ENCODE measurements at places on chromosomes 1 and 21.

GRCh38 chr21:35525443-35525842 lies 476.3 kb upstream of the RUNX1 start:
- DNase-seq: no peak

- no peak for DNase-seq
These were observed 56.5 kb downstream of the CAMSAP2 start for GRCh38 chr1:200795156-200795555.

GRCh38 chr1:218514689-218515088 lies 169.6 kb downstream of the TGFB2 start:
- DNase-seq: no peak

- DNase-seq: no peak
These were observed 3.0 kb downstream of the COL6A2 start for GRCh38 chr21:46100906-46101305.

DNA sequence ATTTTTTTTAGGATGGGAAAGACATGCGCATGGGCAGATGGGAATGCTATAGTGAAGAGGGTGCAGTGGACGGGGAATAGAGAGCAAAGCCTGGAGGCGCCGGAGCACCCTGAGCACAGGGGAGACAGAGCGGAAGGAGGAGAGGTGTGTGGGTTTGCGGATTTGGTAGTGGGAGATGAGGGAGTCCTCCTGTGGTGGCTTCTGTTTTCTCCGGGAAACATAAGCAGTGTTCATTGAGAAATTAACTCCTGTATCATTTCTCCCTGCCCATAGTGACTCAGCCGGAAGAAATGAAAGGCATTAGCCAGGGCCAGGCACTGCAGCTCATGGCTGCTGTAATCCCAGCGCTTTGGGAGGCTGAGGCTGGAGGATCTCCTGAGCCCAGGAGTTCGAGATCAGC lies 4.7 kb upstream of the PTPRF start:
- DNase-seq: no peak

GRCh38 chr21:42269386-42269785 lies 45.8 kb downstream of the TFF3 start:
- DNase-seq: no peak

DNA sequence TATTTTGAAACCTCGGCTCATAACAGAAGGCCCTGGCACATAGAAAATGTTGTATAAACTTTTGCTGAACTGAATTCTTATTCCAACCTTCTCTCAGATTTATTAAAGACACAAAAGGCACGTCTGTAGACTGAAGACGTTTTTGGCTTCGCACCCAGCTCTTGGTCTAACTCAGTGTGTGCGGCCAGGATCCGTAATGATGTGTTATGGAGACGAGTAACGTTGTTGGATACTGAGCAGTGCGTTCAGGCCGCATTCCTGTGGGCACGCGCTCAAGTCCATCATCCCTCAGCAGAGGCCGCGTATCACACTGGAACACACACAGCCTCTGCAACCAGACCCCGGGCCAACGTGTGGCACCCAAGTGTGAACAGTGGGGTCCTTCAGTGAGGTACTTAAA lies 154.8 kb upstream of the RAB4A start:
- DNase-seq: no peak

- DNase-seq: no peak
These were observed 36.9 kb upstream of the IFI16 start for GRCh38 chr1:158972841-158973240.

- DNase-seq: no peak
These were observed 22.0 kb upstream of the DNASE2B start for GRCh38 chr1:84376000-84376910.

DNA sequence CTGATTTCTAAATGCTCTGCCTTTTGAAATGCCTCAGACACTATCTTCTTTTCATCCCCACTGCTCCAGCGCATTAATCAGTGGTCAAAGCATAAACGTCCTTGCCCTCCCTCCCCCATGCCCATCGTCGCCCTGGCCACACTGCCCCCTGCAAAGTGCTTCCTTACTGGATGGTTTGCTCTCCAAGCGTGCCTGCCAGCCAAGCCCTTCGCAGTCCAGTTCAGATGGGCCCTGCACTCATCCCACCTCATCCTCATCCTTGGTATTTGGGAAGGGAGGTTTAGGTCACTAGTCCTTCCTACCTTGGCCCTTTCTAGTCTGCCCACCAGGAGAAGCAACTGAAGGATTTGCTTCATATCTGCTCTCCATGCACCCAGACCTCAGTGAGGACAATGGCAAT lies 3.1 kb downstream of the GJA4 start:
- no peak for DNase-seq

DNA sequence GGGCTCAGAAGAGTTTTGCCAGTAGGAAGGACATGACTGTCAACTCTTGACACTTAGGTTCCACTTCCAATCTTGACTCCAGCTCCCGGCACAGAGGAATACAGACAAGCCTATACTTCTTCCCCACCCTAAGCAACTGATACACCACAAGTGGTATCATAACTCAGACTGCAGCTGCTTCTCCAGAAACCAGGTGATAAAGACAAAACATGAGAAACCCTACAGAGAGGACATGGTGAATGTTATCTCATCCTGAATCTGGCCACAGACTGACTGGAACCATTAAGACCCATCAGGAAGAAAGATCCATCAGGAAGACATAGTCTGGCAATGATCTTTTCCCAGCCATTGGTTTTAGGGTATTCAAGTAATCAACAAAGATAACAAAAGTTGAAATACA lies 13.8 kb downstream of the PAXBP1 start:
- DNase-seq: no peak

- DNase-seq: no peak
These were observed 36.0 kb downstream of the ABCG1 start for GRCh38 chr21:42254651-42255601.

DNA sequence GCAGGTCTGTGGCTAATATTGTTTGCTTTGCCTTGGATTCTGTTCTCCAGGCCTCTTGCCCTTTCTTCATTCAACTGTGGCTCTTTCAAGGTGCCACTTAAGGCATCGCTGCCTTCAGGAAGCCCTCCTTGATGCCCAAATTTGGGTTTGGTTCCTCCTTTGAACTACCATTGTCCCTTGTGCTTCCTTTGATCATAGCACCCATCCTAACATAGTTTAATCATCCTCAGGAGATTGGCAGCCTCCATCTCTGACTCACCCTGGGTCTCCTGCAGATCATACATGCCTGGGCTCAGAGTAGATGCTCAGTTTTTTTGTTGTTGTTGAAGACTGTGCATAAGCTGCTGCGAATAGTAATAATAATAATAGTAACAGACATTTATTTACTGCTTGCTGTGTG lies 54.4 kb upstream of the ACOT11 start:
- no peak for DNase-seq

DNA sequence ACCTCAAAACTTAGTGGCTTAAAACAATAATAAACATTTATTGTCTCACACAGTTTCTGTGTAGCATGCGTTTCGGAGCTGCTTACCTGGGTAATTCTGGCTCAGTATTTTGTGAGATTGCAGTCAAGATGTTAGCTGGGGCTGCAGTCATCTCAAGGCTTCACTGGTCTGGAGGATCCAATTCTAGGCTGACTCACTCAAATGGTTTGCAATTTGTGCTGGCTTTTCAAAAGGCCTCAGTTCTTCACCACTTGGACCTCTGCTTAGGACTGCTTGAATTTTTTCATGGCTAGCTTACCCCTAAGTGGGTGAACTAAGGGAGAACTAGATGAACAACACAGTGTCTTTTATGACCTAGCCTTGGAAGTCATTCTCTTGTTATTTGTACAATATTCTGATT lies 21.0 kb downstream of the XPR1 start:
- no peak for DNase-seq

Data from stimulated activated CD4-positive, alpha-beta T cell treated with anti-CD3 and anti-CD28 coated beads, Interleukin-2, amount 100 ng/mL, for 24 hours (primary cell).